Stimulated activated CD8-positive, alpha-beta memory T cell treated with anti-CD3 and anti-CD28 coated beads, Interleukin-4, amount 100 ng/mL, for 4 hours (primary cell): ENCODE measurements at places on chromosomes 5 and 9.

GRCh38 chr9:115951977-115952376, 201.6 kb upstream of the PAPPA start:
- DNase-seq: no peak

GRCh38 chr5:138910546-138911185, 35.5 kb upstream of the LRRTM2 start:
- no peak for DNase-seq

- no peak for DNase-seq
These were observed 13.5 kb downstream of the POLR1E start for GRCh38 chr9:37499297-37499696.

DNA sequence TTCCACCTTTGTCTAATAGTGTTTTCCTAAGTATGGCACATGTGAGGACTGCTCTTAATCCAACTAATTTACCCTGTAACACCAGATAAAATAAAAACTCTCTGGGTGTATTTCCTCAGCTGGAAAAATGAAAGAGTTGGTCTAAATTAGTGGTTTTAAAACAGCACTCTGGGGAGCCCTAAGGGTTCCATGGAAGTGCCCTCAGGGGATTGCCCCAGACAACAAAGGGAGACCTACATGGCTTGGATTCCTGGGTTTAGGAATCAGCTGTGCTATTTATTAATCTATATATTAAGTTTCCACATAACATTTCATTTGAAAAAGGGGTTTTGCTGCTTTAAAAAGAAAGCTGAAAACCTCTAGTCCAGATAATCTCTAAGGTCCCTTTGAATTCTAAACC, 20.2 kb downstream of the ADAMTS6 start:
- no peak for DNase-seq

- no peak for DNase-seq
These were observed 254.2 kb downstream of the SYK start for GRCh38 chr9:91055845-91056244.

GRCh38 chr9:101383361-101383760, 1.4 kb downstream of the BAAT start:
- no peak for DNase-seq

GRCh38 chr5:154595662-154596061, 117.6 kb upstream of the HAND1 start:
- no peak for DNase-seq

DNA sequence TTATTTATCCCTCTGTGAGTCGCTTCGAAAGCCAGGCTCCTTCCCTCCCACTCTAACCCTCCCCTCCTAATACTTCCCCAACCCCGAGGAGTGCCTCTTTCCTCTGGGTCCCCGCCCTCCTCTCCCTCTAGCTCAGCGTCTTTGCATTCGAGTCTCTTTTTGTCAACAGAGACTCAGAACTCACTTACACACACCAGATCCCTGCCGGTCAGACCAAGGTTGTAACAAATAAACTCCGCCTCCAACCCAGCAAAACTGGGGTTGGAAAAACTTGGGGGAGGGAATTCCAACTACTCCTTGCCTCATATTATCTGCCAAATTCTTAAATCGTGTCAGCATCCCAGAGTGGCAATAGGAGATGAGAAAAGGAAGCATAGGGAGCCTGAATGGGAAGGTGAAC, at the start of gene HTR1A:
HTR1A (minus strand) TSS at position 167 of the 400 bp plus-strand sequence. CDS start 726 bp downstream, outside the sequence.
- no peak for DNase-seq

DNA sequence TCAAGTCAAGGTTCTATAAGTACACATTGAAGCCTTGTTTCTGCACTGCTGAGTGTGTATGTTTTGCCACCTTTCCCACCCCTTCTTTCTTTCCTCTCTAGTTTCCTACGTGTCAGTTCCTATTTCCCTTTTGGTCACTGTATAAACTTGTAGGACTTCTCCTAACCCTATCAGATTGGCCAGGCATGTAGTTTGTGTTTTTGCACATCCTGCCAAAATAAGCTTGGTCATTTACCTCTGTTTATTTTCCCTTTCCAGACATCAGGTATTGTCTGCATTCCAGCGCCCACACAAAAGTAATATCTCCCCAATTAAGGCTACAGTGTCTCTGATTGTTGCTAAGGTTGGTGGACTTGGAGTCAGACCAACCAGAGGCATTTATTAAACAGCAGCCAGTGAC, 252.9 kb upstream of the MPDZ start:
- no peak for DNase-seq

DNA sequence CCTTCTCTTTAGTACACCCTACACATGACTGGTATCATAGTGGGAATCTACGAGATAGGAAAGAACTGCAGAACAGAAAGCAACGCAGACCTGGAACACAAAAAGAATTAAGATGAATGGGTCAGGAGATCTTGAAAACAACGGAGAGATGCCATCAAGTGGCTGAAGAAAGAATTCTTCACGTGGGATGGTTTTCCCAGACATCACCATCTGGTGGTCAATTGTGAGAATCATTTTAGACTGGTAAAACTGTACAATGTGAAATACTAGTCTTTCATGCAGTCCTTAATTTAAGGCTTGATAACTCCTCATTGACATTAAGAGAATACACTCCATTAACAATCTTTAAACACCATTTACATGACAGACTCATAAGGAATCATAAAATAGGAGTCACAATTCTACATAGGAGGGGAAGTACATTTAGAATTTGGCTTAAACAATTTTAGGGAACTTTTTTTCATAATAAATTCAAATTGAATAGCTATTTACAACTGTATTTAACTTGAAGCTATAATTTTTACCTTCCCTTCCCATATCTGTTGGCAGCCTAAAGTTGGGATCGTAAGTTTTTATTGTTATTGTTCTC, 128.4 kb upstream of the TRPM3 start:
- no peak for DNase-seq

- no peak for DNase-seq
These were observed 20.2 kb upstream of the UBTD2 start for GRCh38 chr5:172303572-172304335.

DNA sequence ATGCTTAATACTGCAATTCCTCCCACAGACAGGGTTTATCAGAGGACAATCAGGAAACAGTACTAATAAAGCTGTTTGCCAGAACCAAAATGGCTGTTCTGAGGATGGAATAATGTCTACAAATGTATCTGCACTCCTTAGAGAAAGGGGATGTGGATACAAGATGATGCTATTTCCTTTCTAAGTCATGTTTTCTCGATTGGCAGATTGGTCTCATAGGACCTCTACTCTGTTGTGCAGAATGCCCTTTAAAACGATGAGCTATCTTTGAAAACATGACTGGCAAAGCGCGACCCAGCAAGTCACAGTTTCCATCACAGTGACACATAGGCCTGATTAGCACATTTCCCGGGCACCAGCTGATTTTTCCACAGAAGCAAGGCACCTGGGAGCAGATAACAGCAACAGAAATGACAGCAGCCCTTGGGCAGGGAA, 54.0 kb downstream of the AOPEP start:
- no peak for DNase-seq

DNA sequence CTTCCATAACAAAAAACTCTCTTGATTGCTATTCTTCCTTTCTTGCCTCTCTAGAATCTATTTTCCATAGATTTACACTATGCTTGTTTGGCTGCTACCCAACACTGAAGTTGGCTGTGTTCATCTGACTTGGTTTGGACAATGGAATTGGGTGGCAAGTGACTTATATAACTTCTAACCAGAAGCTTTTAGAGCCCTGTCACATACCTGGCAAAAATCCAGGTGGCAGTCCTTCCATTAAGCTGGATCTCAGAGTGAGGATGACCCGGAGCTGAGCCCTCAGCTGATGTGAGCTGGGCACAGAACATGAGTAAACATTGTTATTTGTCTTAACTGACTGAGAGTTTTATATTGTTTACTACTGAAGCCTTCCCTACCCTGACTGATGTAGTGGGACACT, 225.7 kb downstream of the TLR4 start:
- no peak for DNase-seq

- no peak for DNase-seq
These were observed 22.4 kb upstream of the TNFAIP8 start for GRCh38 chr5:119333421-119333851.

GRCh38 chr5:34045996-34046395, 3.0 kb upstream of the C1QTNF3 start:
- no peak for DNase-seq

DNA sequence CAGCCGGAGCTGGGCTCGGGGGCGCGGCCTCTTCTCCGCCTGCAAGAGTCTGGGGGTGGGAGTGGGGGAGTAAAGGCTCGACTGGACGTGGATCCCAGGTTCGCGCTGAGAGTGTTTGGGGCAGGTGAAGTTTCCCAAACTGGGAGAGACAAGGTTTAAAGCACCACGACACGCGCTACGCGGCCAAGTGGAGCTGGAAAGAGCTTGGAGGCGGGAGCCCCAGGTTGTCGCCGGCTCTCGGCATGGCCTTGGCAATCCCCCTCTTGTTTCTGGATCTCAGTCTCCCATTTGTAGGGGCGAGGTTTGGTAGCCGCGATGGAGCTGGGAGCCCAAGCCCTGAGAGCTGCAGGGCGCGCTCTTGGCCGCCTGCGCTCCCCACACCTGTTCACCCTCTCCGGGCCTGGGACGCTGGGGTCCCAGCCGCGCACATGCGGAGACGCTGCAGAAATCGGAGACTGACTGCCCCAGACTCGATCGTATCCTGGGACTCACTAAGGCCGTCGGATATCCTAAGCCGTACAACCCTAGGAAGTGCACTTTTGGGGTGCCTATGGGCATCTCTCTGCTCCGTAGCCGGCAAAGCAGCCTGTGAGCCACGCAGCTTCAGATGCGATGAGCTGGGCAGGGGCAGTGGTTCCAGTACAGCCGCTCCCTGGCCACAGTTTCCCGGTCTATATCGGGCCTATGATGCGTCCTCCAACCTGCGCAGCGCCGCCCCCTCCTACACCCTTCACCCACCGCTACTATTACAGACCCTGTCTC, 937 bp downstream of the TMOD1 start:
- DNase-seq: no peak

- no peak for DNase-seq
These were observed 94.3 kb upstream of the NR3C1 start for GRCh38 chr5:143497749-143498148.

GRCh38 chr9:13364271-13365000, 84.9 kb upstream of the MPDZ start:
- DNase-seq: no peak

DNA sequence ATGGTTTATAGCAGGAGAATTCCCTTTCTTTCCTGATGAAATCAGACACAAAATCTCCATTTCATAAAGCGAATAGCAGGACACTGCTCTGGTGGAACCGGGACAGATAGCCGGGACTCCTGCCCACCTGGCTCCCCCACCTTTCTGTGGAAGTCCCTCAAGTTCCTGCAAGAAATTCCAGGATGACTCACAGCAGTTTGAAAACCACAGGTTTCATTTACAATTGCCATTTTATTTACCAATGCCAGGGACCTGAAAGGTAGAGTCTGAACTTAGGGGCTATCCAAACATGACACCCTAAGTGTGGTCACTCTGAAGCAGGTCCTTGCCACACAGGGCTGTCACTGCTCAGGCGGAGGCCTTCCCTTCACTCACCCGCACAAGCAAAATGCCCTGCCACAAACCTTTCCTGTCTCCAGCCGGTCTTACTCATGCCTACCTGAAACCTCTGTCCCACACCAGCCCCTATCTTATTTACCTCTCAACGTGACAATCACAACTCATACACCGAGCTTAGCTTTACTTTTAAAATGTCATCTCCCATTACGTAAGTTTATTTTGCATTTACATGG, 63.3 kb upstream of the TAF1L start:
- no peak for DNase-seq

- DNase-seq: no peak
These were observed 4.0 kb upstream of the PRRC1 start for GRCh38 chr5:127513408-127513970.

- DNase-seq: no peak
These were observed 29.1 kb downstream of the RORB start for GRCh38 chr9:74526215-74526614.

GRCh38 chr9:4226331-4227250, 73.3 kb downstream of the GLIS3 start:
- DNase-seq: no peak

DNA sequence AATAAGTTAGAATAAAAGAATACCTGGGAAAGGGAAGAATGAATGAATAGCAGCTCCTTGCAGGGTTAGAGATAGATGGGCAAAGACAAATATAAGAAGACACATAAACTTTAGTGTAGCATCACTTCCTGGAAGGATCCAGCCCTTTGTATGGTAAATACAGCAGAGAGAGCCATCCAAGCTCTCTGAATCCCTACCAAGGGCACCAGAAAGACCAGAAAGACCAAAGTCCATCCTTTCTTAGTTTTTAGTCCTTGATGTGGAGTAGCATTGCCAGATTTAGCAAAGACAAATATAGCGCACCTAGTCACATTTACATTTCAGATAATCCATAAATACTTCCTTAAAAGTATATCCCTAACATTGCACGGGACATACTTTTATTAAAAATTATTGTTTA, 56.1 kb upstream of the C9orf72 start:
- no peak for DNase-seq

GRCh38 chr5:149618581-149619248, 37.4 kb downstream of the ARHGEF37 start:
- no peak for DNase-seq

GRCh38 chr5:81787474-81788242, 36.8 kb upstream of the SSBP2 start:
- no peak for DNase-seq

DNA sequence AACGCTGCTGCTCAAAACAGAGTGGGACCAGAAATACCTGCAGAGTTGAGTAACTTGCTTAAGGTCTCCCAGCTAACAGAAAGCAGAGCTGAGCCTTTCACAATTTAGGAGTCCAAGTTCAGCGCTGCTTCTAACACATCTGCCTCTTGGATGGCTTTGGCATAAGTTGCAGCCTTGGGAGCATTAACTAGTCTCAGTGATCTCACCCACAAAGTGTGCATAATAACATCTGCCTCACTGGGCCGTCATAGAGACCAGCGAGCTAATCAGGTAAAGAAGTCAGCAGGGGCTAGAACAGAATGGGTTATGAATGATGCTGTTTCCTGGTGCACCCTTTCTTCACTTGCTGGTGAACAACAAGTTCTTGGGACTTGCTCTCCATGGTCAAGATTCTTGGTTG, 36.5 kb downstream of the WWC1 start:
- no peak for DNase-seq

- DNase-seq: no peak
These were observed 193.9 kb downstream of the SEC61B start for GRCh38 chr9:99416007-99416406.

DNA sequence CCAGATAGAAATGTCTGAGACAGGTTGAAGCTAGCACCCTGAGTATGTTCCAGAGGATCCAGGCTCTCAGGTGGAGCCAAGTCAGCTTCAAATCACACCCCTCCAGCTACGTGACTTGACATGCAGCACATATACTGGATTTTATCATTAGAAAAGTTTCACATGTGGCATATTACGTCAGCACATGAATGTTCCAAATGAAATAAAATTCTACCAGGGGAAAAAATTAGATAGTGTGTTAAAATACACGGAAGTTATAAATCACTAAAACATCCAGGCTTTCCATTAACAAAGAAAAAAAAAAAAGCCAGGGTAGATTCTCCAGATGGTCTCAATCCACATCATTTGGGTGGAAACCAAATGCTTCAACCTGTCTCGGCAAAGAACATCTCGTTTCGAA, 251.6 kb downstream of the MPDZ start:
- no peak for DNase-seq
